K562 (cell line): ENCODE measurements at places on chromosomes 2 and 18.

DNA sequence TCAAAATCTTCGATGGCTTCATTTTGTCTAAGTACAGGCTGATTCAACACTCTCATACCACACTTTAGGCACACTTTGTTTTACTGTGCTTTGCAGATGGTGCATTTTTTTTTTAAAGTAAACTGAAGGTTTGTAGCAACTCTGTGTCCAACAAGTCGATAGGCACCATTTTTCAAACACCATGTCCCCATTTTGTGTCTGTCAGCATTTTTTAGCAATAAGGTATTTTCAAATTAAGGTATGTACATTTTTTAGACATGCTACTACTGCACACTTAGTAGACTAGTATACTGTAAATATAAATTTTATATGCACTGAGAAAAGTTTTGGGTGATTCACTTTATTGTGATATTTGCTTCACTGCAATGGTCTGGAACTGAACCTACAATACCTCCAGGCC lies 44.4 kb downstream of the ORC4 start:
- no peak for DNase-seq

GRCh38 chr2:172326211-172326509 lies 101.2 kb upstream of the ITGA6 start:
- no peak for DNase-seq

DNA sequence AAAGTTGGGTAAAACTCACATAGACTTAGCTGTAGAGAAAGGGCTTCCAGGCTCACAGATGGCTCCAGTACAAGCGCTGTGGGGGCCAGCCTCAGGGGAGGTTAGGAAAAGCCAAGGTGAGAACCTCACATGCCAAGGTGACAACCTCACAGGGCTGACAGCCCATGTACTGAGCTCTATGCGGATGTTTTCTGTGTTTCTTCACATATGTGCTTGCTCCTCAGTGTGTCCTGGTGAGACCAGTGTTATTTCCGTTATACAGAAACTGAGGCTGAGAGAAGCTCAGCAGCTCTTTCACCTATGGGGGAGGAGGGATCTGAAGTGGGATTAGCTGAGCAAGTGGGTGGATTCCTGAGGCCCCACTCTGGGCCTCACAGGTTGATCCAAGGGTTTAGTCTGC lies 67.3 kb downstream of the INPP4A start:
- no peak for DNase-seq

DNA sequence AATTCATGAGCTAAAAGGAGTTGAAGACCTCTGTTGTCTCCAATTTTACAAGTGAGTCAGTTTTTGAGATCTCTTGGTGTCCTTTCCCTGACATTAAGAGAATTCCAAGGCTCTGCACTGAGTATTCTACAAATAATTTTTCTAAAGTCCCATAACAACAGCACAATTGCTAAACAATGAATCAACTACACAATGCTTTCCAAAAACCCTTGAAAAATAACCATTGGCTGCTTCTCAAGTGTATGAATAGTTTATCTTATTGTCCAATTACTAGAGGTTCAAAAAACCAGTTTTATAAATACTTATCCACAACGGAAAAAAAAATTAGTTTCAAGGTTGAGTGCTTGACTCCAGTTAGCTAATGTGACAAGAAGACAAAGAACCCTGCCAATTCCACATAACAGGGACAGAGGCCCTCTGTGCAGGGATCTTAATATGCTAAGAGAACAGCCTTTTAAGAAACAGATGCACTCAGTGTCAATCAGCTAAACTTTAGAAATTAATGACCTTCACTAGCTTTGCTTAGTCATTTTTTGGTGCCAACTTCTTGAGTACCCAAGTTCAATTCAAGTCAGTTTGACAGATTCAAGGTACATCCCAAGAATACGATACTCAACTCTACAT lies 266.6 kb upstream of the CYP26B1 start:
- DNase-seq: no peak
